ENCODE measurements at places on chromosomes 7 and 10. TPM values are rescaled to one million over a fixed set of nuclear protein-coding genes. Genes with fewer than 3 reads are reported as not detected.

The IFIT1B gene
- 0.53 TPM for polyA plus RNA-seq

DNA sequence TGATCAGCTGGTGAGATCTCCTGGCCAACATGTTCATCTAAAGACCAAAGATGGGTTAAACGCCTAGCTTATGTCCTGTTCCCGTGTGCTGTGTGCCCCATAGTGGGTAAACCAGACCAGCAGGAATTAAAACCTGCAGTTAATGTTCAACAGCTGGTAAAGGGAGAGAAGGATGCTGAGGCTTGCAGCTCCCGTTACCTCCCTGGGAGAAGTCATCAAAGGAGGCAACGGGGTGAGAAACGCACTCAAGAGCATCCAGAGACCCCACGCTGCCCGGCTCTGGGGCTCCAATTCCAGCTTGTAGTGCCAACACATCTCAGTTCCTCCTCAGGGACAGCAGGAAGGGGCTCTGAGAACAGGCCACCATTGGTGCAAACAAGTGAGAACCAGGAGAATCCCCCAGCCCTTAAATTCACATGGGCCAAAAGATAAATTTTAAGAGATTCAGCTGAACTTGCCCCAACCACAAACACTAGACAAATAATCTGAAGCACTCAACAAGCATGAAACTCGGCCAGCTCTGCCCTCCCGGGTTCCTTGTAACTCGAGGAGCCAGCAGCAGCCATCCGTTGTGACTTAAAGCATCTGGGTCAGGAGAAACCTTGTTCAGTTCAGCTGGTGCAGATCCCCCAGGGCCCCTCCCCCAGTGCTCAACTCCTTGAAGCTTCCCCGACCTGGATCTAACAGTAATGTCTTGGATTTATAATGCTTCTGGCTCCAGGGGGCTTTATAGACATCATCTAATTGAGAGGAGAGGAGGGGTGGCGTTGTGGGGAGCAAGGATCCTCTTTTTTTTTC lies 29.4 kb downstream of the FAM241B start:
- no peak for DNase-seq

The PRTFDC1 gene
- 13.5 TPM for polyA plus RNA-seq

DNA sequence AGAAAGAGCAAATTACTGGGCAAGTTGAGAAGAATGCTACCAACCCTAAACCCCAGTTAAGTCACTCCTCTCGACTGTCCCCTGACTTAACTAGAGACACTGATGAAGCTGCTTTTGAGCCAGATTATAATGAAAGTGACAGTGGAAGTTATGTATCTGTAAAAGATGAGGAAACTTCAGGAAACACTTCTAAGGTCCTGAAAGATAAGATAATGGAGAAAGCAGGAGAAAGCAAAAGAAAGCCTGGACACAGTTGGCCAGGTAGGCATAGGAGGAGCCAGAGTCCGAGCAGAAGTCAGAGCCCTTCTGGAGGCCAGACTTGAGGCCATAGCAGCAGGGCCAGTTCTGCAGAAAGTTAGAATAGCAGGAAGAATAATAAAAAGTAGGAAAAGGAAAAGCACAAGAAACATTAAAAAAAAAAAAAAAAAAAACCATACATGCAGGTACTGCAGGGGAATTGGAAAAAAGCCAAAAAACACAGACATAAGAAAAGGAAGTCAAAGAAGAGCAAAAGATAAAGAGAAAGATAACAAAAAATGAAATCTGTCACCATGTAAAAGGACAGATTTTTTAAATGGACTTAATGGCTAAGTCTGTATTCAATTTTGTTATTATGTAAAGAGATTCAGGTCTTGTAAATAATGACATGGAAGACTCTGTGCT lies 101.0 kb upstream of the KCNMA1 start:
- no peak for DNase-seq

DNA sequence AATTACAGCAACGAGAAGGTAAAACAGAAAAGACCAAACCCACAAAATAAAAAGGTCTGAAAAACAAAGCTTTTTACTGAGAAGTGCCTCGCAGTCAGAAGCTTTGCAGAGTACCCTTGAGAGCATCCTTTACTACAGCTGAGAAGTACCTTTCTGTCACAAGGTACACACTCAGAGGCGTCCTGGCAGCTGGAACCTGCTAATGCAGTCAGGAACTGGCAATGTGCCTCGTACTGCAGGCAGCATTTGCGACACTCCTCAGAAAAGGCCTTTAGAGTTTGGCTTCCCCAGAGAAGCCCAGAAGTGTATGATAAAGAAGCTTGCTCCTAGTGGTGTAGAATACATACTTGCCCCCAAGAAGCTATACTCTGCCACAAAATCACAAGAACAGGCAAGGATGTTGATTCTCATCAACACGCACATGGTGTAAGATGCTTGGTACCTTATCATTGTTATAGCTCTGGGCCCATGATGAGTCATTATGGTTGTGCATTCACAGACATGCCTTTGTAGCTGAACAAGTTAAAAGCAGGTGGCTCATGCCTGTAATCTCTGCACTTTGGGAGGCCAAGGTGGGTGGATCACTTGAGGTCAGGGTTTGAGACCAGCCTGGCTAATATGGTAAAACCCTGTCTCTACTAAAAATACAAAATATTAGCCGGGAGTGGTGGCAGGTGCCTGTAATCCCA lies 2.0 kb upstream of the GTPBP4 start:
- DNase-seq: no peak

- no peak for DNase-seq
Measured at GRCh38 chr10:64760371-64760770, 1239.2 kb downstream of the REEP3 start.

The ERVW-1 gene
- 1.4 TPM for polyA plus RNA-seq

DNA sequence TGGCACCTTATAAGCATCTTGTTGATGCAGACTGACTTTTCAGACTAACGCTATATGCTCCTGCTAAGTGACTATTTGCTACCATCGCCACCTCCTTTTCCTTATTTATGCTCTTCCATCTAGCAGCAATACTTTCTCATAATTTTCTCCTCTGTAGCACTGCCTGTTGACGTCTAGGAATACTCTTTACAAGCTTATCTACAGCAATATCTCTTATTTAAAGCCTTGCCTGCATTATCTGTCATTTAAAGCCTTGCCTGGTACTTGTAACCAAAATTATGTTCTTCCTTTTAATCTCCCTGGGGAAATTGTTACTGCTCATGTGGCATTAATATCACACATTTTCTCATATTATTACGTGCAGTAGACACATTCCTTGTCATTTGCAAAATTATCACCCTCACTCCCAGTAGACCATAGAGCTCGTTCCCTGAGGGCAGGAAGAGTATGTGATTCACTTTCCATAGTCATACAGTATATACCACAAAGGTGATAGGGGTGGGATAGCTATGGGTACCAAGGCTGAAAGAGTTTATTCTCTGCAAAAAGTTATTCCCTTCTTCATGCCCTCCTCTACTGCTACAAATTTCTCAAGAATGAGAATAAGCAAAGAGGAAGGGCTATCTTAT lies 359.7 kb upstream of the PCDH15 start:
- no peak for DNase-seq

GRCh38 chr10:132020456-132020855 lies 38.7 kb upstream of the BNIP3 start:
- DNase-seq: no peak

The NEUROD6 gene
- 0.09 TPM for polyA plus RNA-seq

GRCh38 chr10:126576336-126576735 lies 94.2 kb downstream of the C10orf90 start:
- DNase-seq: no peak

- DNase-seq: no peak
Measured at GRCh38 chr10:62511238-62511637, 137.1 kb downstream of the ZNF365 start.

The MTURN gene
- polyA plus RNA-seq: 80.0 TPM

The IL2RA gene
- polyA plus RNA-seq: not detected

DNA sequence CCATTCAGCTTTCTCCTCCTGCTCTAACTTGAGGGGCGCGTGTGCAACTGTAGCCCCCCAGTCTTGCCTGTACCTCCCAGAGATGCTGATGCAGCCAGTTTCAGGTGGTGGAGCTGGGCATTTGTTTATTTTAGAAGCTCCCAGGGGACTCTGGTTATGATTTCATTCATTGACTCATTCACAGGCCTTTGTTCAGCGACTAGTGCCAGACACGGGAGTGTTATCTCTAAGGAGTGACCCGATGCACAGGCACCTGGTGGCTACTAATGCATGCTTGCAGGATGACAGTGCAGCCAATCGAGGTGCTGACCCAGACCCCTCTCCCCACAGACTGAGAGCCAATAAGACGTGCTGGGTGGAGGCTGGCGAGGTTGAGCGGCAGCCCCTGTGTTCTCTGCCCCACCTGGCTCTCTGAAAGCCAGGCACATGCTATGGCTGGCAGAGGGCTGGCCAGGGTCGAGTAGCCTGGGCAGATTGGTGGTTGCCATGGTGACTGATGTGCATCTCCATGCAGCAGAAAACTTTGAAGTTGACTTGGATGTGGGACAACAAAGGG lies 19.7 kb upstream of the SLC18A2 start:
- no peak for DNase-seq

DNA sequence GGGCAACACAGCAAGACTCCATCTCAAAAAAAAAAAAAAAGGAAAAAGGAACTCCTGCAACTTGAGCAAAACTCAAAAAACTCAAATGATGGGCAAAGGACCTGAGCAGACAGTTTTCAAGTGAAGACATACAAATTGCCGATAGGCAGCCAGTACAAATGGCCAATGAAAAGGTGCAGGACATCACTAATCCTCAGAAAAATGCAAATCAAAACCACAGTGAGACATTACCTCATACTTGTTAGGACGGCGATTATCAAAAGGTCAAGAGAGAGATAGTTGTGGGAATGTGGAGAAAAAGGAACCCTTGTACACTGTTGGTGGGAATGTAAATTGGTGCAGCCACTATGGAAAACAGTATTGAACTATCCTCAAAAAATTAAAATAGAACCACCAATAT lies 16.8 kb downstream of the SVOPL start:
- DNase-seq: no peak

GRCh38 chr7:12893292-12893691 lies 205.9 kb downstream of the ARL4A start:
- DNase-seq: no peak

Data from forelimb muscle (tissue), 1 donor.